ENCODE measurements at places on chromosomes 6 and 20.

- DNase-seq, result no peak
These were observed 153.7 kb downstream of the FOXC1 start for GRCh38 chr6:1763404-1763803.

- no peak for DNase-seq
These were observed 6.9 kb downstream of the RSPO4 start for GRCh38 chr20:995170-995569.

GRCh38 chr20:43383026-43383795 is 74.5 kb upstream of the SRSF6 start:
- DNase-seq, result no peak

DNA sequence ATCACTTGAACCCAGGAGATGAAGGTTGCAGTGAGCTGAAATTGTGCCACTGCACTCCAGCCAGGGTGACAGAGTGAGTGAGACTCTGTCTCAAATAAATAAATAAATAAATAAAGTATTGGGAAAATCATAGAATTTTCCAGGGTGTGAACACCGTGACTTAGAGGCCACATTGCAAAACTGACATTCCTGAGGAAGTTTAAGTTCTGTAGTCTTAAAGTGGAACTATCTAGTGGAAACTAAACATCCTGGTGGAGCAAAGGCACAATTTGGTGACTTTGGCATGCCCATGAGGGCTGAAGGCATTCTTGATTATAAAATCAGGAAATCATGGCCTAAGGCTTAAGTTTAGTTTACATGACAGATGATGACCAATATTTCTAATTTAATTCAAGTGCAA is 32.7 kb upstream of the MCM3 start:
- no peak for DNase-seq

- peak; percentile 60 for DNase-seq
These were observed 29.2 kb upstream of the ALDH8A1 start for GRCh38 chr6:134979142-134979541.

DNA sequence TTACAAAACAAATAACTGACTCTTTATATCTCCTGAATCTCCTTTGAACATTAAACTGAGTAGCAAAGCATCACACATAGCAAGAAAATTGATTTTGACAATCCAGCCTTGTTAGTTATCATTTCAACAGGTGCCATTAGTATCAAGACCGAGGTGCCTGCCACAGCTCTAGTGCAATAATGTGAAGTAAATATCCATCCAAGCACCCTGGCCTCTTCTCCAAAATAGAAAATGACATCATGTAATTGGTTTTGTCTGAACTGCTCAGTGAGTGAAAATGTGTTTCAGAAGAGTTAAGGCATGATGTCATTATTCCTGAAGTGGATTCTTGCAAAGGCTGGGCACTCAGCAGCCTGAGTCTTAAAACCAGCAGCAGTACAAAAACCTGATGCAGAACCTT is 341.4 kb downstream of the PLCB1 start:
- DNase-seq, result no peak

DNA sequence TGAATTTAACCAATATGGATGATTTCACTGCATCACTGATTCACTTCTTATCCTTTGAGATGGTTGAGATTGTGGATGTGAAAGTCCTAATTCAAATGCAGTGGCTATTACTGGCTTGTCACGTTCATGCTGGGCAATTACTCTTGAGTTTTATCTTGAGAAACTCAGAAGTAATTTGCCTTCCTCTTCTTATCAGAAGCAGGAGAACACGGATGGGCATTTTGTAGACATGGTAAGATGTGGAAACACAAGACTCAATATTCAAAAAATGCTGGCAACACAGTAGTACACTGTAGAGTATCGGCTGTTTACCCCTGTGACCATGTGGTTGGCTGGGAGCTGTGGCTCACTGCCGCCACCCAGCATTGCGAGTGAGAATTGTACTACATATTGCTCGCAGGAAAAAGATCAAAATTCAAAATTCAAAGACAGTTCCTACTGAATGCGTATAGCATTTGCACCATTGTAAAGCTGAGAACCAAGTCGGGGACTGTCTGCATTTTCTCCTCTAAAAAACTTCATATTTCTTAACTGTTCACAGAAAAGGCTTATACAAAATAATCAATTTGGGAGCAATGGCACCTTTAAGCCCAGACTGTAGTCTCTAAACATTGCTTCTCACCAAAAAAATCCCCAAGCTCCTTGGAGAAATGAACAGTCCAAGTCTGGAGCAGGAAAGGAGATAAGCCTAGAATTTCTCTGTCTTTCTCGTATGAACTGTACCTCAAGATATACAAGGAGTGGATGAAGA is 61.9 kb upstream of the ELOVL5 start:
- DNase-seq, result peak; percentile 18

Measured in stimulated activated CD4-positive, alpha-beta T cell treated with anti-CD3 and anti-CD28 coated beads, TNF-alpha, amount 100 ng/mL, for 24 hours (primary cell).